ENCODE measurements at places on chromosomes 2 and 18. TPM values are rescaled to one million over a fixed set of nuclear protein-coding genes. Genes with fewer than 3 reads are reported as not detected.

GRCh38 chr18:832085-832681, 20.1 kb upstream of the YES1 start:
- peak; percentile 35 for DNase-seq
- H3K36me3 ChIP-seq, result no peaks in the 10 kb centered on the region
- no peaks in the 10 kb centered on the region for H3K27me3 ChIP-seq
- H3K27ac ChIP-seq, result no peak overlapping the region
- no peak overlapping the region for H3K4me3 ChIP-seq

- no peak overlapping the region for H3K4me3 ChIP-seq
- peak overlapping the region; percentile 49 for H3K27ac ChIP-seq
These were observed 63.8 kb upstream of the RPL31 start for GRCh38 chr2:100938031-100939026.

GRCh38 chr18:26791676-26792075, 73.8 kb downstream of the AQP4 start:
- no peak for DNase-seq
- no peak overlapping the region for H3K27ac ChIP-seq
- peaks cover 2% of the 10 kb centered on the region for H3K27me3 ChIP-seq
- no peaks in the 10 kb centered on the region for H3K36me3 ChIP-seq

REL gene
- 2.1 TPM for total RNA-seq
